ENCODE measurements at places on chromosomes 12 and 14.

DNA sequence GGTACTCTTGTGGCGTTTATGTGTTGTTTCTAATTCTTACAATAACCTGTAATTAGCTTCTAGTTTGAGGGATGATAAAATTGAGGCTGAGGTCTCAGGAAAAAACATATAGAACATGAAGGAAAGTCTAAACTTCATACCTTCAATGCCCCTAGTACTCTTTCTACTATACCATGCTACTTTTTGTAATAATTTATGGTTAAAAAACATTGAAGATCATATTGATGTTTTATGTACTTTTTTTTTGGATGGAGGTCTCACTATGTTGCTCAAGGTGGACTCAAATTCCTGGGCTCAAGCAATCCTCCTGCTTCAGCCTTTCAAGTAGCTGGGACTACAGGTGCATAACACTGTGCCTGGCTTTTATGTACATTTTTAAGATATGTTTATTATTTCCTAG lies 13.8 kb downstream of the G2E3 start:
- no peak for DNase-seq

- DNase-seq: no peak
Observed at GRCh38 chr14:78227248-78228077, 57.3 kb downstream of the NRXN3 start.

DNA sequence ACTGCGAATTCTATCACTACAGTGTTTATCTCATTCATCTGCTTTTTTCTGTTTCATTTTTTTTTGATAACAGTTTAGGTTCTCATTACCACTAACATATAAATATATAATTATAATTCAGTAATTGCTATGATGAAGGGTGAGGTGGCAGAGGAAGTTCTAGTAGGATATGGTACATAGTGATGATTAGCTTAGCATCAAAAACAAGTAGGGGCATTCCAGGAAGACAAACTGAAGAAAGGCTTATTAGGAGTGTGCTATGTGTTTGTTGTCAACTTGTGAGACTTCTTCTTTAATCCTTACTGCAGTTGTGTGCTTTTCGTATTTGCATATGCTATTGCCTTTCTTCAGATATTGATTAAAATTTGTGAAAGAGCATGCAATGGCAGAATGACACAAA lies 20.6 kb downstream of the FUT8 start:
- DNase-seq: no peak

DNA sequence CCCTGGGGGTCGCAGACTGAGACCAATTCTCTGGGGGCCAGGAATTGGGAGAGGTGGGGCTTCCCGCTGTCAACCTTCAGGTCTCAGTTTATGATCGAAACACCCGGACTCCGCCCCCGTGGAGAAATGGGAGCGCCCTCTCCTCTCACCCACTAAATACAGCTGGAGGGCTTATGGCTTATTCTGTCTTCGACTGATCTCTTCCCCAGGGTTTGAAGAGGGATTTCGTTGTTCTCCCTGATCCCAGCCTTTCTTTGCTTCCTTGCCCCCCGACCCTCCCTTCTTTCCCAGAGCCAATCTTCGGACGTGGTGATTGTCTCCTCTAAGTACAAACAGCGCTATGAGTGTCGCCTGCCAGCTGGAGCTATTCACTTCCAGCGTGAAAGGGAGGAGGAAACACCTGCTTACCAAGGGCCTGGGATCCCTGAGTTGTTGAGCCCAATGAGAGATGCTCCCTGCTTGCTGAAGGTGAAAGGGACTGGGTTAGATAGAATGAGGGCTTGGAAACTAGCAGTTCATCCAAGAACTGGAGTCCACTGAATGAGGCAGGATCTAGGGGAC lies 607 bp downstream of the OS9 start:
- no peak for DNase-seq

- no peak for DNase-seq
Observed at GRCh38 chr12:911191-911826, 38.2 kb downstream of the RAD52 start.

GRCh38 chr14:69284170-69284569 lies 24.2 kb downstream of the GALNT16 start:
- no peak for DNase-seq

- no peak for DNase-seq
Observed at GRCh38 chr14:66359500-66359899, 126.7 kb upstream of the CCDC196 start.

DNA sequence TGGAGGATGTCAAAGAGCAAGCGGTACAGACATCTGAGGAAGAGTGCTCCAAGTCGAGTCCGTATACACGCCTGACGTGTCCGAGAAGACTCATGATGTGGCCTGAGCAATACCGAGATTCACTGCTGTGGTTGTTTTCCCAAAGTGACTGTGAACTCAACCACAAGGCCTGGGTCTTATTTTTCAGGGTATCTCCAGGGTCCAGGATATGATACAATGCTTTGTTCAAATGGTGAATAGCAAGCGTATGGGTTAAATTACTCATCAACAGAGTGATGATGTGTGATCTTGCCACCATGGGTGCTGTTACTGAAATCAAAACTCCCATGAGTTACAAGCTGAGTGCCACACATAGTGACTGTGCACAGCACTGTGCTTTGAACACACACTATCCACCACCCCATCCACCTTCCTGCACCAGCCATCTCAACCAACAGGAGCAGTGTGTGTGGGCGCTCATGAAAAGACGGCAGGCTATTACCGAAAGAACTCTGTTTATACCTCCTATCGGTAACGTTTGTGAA lies 109.6 kb downstream of the BCAT1 start:
- DNase-seq: peak; percentile 70

- no peak for DNase-seq
Observed at GRCh38 chr12:127620735-127621355, 646.1 kb upstream of the TMEM132C start.

- DNase-seq: no peak
Observed at GRCh38 chr14:20696764-20697163, 8.2 kb downstream of the ANG start.

DNA sequence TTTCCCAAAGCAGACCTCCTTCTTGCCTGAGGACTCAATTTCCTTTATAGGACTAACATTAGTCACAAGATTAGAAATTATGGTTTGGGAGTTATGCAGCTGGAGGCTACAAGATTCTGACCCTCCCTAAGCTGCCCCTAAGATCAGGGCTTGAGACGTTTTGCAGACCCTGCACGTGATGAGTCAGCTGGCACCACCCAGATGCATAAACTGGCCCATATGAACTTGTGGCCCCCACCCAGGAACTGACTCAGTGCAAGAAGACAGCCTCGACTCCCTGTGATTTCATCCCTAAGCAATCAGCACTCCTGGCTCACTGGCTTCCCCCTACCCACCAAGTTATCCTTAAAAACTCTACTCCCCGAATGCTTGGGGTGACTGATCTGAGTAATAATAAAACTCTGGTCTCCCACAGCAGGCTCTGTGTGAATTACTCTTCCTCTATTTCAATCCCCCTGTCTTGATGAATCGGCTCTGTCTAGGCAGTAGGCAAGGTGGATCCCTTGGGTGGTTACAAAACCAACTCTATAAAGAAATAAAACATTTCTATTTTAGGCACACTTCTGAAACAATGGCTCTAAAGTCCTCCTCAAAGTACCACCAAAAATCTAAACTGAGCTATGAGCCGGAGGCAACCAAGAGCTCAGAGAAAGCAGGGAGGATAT lies 233.4 kb downstream of the TMEM132D start:
- no peak for DNase-seq

- no peak for DNase-seq
Observed at GRCh38 chr12:124525455-124525854, 42.0 kb downstream of the NCOR2 start.
